DMS79 (cell line): ENCODE measurements at places on chromosomes 6 and 20.

DNA sequence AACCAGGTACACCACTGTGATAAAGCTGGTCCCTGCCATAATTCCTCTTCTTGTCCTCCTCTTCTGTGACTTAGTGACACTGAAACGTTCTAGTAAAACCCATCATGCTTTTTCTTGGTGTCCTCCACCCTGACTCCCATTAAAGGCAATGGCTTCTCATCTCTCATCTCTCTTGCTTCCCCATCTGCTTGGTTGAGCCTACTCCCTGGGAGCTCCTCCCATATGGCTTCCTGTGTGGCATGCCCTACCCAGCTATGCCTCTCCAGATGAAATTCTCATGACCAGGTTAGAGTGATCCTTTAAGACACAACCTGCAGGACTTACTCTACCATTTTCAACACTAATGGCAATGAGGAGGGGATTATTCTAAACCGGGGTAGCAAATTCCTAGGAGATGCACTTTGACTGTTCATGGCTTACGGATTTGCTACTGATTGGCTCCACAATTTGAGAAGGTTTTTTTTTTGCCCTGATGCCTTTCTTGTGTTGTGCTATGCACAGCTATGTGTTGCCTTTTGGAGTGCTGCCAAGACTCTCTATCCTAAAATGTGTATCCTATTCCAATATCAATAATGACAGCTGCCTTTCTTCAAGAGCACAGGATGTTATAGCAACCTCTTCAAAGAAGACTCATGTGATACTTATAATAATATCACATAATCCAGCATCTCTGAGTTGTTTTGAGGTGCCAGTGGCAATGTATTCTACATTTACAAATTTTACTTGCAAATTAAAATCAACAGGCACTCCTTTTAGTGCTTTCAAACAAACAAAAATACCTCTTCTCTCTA is 6.1 kb downstream of the SIRPG start:
- DNase-seq = no peak

DNA sequence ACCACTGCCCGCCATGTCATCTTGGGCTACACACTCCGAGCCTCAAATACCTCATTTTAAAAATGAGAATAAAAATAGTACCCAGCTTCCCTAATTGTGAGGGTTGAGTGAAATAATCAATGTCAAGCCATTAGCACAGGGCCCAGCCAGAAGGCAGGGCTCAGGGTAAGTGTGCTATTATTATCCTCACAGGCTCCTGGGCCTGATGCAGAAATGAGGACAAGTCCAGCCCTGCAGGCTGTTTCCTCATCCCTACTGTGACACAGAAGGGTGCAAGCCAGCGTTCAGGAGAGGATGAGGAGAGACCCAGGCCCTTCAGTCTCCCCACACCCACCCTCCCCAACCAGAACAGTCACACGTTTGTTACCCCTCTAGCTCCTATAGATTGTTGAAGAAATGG is 4.0 kb downstream of the DLK2 start:
- no peak for DNase-seq

DNA sequence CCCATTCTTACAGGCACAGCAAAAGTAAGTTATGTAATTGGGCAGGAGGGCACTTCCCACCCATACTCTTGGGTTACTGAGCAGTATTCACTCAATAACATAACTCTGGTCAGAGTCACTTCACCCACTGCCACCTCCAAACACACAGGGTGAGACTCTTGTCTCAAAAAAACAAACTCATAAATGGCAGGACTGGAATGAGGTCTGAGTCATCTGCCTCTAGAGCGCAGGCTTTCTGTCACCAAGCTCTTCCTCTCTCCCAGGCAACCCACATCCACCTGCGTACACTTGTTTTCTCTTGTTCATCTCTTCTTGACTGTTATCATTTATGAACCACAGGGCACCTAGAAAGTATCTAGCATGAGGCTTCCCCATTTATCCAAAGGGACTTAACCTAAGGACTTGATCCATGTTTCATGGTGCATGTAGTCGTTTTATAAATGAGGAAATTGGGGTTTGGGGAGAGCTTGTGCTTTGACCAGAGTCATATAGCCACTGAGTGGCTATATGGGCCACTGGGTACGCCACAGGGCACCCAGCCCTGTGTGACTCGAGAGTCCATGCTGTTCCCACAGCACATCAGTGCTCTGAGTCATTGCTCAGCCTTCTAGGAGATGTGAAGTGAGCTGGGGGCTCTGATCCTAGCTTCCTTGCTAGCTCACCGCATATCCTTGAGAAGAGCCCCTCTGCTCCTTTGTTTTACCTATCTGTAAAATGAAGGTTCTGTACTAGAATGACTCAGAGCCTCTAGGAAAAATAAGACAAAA is 22.4 kb downstream of the C20orf173 start:
- no peak for DNase-seq

DNA sequence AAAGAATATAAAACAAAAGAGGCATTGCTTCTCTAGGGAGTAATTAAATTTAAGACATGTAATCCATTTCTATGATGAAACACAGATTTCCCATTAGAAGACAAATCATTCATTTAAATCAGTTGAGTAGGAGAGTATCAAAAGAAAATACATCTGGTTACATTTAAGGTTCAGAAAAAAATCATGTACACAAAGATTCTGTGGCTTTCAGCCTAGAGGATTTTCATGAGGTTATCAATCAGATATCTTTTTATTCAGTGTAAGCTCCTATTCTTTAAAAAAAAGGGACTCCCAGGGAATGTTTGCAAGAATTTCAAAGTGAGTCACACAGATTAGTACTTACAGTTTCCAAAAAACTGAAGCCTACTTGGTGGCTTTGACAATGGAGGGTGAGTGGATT is 24.9 kb downstream of the COL21A1 start:
- no peak for DNase-seq

GRCh38 chr20:44698351-44698750 is 16.8 kb upstream of the CCN5 start:
- no peak for DNase-seq

- DNase-seq = no peak
Measured at GRCh38 chr20:49751397-49751736, 37.7 kb upstream of the B4GALT5 start.

- no peak for DNase-seq
Measured at GRCh38 chr20:24968278-24968800, 19.3 kb downstream of the CST7 start.
